ENCODE measurements at places on chromosomes 5 and 9.

DNA sequence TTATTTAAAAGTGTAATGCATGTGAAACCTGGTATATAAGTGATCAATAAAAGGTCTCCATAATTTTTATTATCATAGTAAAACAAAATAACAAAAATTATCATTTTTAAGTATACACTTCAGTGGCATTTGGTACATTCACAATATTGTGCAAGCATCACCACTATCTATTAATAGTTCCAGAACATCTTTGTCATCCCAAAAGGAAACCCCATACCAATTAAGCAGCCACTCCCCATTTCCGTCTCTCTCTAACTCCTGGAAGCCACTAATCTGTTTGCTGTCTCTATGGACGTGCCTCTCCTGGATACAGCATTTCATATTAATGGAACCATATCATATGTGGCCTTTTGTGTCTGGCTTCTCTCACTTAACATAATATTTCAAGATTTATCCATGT lies 7.6 kb downstream of the OLFML2A start:
- DNase-seq, result no peak

DNA sequence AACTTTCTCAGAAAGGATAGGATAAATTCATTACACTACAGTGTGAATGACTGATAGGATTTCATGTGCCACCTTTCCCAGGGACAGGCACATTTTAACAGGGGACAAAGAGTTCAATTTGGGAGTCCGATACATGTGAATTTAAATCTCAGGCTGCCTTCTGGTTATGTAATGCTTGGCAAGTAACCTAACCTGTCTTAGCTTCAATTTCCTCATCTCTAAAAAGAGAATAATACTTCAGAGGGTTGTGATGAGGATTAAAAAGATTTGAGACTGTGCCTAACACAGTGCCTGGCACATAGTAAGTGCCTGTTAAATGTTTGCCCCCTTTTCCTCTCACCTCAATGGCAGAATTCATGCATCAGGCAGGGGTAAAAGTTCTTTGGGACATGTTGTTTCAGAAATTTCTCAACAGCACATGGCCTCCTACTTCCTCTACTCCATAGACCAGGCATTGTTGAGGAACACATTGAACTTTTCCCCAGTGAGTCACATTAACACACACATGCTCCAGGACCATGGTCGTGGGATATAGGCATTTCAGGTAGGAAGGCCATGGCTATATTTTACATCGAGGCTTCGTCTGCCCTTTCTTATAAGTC lies 94.6 kb upstream of the EGFLAM start:
- no peak for DNase-seq

GRCh38 chr5:36013182-36013581 lies 22.0 kb upstream of the UGT3A1 start:
- DNase-seq, result no peak

GRCh38 chr9:101566904-101567724 lies 27.7 kb downstream of the PPP3R2 start:
- DNase-seq, result peak; percentile 31

- no peak for DNase-seq
Measured at GRCh38 chr9:120910643-120911042, 16.0 kb downstream of the TRAF1 start.

- peak; percentile 84 for DNase-seq
Measured at GRCh38 chr9:127937388-127938297, at the start of gene DPM2. TSS of gene DPM2 (minus strand) at chr9:127937854. CDS start at chr9:127937820, 34 bp downstream.

- DNase-seq, result no peak
Measured at GRCh38 chr9:111412280-111412679, 71.9 kb downstream of the ECPAS start.

DNA sequence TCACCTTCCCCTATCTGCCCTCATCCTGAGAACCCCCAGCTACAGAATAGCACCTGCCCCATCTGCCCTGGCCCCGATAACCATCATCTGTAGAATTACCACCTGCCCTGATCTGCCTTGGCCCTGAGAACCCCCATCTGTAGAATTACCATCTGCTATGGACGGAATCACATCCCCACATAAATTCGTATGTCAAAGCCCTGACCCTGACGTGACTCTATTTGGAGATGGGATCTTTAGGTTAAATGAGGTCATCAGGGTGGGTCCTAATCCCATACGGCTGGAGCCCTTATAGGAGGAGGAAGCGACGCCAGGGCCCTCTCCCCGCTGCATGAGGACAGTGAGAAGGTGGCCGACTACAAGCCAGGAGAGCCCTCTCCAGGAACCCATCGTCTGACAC lies 32.6 kb downstream of the SARDH start:
- no peak for DNase-seq

Measured in CD4-positive, alpha-beta T cell treated with Interleukin-2 at 100 ng/mL for 4 hours (primary cell).